ENCODE measurements at places on chromosomes 3 and 15. TPM values are rescaled to one million over a fixed set of nuclear protein-coding genes. Genes with fewer than 3 reads are reported as not detected.

GRCh38 chr3:48187579-48188265 lies 495 bp downstream of the CDC25A start:
- DNase-seq = peak; percentile 61

- no peak for DNase-seq
Measured at GRCh38 chr3:93746-94145, 102.8 kb upstream of the CHL1 start.

- no peak for DNase-seq
Measured at GRCh38 chr3:126310816-126311215, 46.4 kb downstream of the KLF15 start.

- DNase-seq = no peak
Measured at GRCh38 chr15:58999694-59000093, 12.2 kb downstream of the RNF111 start.

Gene ERC2
- total RNA-seq = not detected

GRCh38 chr3:25266677-25267076 lies 161.4 kb upstream of the RARB start:
- no peak for DNase-seq

GRCh38 chr3:16487511-16488175 lies 25.9 kb downstream of the RFTN1 start:
- DNase-seq = no peak

Gene C2CD4A
- not detected for total RNA-seq

GRCh38 chr15:66294157-66294931 lies 976 bp downstream of the DIS3L start:
- peak; percentile 55 for DNase-seq

DNA sequence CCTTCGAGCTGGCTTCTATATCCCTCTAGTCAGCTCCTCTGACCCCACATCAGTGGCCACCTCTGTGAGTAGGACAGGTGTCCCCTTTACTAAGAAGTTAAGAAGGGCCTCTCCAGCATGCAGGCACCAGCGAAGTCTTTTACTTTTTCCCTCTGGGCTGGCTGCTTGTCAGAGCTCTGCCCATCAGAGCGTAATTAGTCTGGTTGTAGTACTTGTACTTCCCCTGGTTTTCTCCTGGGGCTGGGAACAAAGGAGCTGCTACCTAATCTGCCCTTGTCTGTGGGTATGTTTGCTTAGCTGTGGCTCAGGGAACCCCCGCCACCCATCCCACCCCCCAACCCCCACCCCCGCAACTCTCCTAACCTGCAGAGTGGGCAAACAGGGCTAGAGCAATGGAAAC lies 27.4 kb upstream of the ALPK3 start:
- DNase-seq = no peak

Gene ZNF660
- 0.18 TPM for total RNA-seq

DNA sequence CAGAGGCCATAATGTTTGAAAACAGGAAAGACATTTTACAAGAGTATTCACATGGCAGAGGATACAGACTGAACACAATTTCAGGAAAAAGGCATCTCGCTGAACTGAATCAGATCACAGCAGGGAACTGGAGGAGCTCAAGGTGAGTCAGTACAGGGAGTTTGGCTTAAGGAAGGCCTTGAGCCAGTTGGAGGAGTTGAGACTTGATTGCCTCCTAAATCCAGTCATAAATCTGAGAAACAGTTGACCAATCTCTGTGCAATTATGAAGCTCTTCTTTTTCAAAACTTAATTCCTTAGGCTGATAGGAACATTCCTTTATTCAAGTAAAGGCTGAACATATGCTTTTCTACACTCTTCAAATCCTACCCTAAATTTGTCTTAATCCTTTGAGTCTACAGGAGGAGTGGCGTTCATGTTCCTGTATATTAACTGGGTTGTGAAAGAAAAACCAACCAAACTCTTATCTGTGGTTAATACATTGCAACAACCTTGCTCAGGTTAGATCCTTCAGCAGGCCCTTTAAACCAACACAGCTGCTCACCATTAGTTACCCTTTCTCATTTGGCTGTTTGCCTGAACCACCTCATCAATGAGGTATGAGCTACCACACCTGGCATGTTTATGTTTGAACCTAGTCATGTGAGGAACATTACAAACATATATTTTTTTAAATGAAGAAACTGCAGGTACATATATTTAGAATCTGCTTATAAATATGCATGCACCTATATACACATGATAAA lies 404.1 kb upstream of the ATP11B start:
- no peak for DNase-seq

Data from activated CD8-positive, alpha-beta memory T cell treated with anti-CD3 and anti-CD28 coated beads, Interleukin-2, amount 10 ng/mL, durations not matched to agents 7 days and 5 days (primary cell).